ENCODE measurements at places on chromosomes 12 and 14.

- DNase-seq: peak; percentile 65
Observed at GRCh38 chr14:64510825-64511671, 6.5 kb downstream of the ZBTB1 start.

DNA sequence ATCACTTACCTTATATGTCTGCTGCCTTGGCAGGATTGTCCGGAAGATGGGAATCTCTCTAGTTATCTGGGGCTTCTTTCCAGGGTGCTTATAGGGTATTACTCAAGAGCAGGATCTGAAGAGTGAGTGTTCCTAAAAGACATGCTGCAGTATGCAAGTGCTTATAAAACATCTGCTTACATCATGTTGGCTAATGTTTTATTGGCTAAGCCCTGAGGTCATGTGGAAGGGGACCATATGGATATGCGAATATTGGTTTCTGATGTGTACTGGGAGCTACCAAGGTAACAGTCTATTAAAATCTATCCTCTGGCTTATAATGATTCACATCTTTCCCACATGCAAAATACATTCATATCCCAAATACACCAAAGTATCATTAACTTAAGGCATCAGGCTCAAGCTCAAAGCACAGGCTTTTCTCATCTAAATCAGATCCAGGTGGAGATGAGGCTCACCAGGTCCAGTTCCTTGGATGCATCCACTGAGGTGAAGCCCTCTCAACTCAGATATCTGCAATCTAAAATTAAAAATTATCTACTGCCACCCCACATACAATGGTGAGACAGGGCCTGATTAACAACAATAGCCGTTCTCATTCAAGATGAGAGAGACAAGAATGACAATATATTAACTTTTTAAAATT, 29.8 kb downstream of the LRRIQ1 start:
- no peak for DNase-seq

DNA sequence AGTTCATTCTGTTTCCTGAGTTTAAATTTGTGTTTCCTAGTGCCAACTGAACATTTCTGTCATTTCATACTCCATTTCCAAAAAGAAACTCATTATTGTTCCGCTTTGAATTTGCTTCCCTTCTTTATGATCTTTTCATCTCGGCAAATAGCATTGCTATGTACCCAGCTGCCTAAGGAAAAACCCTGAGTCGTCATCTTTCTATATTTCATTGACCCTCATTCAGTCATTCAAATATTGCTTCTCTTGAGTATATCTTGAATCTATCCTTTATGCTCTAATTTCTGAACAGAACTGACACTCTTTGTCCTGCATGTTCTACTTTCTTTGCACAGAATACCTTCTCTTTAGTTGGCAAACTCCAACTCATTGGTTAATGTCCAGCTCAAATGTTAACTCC, 35.9 kb downstream of the ADIPOR2 start:
- no peak for DNase-seq

GRCh38 chr12:27083861-27084394, 1.6 kb upstream of the C12orf71 start:
- peak; percentile 16 for DNase-seq

GRCh38 chr12:17169726-17170471, 563.9 kb upstream of the LMO3 start:
- no peak for DNase-seq

DNA sequence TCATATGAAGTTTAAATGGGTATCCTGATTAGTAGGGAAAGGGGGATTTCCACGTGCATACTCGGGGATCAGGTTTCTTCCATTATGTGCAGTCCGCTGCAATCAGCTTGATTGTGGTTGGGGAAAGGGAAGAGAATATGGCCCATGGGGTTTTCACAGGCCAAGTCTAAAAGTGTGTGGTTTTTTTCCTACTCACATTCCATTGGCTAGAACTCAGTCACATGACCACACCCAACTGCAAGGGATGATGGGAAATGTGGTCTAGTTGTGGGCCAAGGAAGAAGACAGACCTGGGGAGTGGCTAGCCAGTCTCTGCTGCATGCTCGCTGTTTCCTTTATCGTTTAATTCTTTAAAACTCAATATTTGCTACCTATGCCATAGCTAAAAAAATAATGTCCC, 105.1 kb downstream of the PRIMA1 start:
- no peak for DNase-seq

DNA sequence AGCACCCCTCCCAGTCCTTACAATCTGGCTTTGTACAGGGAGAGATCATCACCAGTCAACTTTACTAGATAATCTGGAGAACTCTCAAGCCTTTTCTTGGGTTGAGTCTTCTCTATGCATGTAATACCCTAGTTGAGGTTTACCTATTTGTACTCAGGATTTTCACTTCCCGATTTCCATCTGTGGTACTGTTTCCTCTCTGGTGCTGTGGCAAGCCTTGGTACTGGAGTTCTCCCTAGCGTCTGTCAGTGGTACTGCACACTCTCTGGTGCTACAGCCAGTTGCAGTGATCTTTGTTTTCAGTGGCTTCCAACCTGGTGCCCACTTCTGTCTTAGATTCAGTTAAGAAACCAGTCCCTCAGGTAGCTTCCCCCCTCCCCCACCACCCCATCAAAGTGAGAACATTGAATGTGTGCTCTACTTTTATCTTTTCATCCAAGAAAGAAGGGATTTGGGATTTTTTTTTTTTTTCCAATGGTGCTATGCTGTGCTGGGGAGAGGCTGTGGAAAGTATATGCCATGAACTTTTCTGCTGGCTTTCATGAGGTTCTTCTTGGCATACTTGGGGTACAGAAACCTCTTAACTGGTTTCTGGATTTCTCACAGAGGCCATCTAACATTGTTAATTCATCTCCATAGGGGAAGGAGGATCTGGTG, 69.4 kb upstream of the EVL start:
- peak; percentile 56 for DNase-seq

GRCh38 chr12:14960548-14961465, 594 bp downstream of the ARHGDIB start:
- no peak for DNase-seq

GRCh38 chr12:4435537-4435936, 10.1 kb downstream of the FGF6 start:
- DNase-seq: no peak

DNA sequence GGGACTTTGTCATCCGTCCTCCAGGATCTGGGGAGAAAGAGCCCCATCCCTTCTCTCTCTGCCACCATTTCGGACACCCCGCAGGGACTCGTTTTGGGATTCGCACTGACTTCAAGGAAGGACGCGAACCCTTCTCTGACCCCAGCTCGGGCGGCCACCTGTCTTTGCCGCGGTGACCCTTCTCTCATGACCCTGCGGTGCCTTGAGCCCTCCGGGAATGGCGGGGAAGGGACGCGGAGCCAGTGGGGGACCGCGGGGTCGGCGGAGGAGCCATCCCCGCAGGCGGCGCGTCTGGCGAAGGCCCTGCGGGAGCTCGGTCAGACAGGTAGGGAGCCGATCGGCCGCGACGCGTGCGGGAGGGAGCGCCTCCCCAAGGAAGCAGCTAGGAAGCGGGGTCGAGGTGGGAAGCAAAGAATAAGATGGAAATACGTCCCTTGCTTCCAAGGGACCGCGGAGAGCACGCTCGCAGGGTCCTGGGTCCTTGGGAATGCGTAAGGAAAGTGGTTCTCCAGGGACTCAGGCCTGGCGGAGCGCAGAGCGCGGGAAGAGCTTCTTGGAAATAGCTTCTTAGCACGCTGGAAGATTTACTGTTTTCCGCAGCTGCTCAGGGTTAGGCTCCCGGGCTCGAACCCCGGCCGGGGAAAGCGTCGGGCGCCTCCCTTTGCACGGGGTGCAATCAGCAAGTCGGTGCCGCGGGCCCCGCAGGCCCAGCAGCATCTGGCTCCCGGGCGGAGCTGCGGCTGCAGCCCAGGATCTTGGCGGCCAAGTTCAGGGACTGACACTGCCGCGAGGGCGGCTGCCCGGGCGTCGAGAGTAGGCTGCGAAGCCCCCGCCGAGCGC, 457 bp downstream of the SOCS2 start:
- peak; percentile 14 for DNase-seq

GRCh38 chr12:127664901-127665300, 602.1 kb upstream of the TMEM132C start:
- DNase-seq: no peak

- peak; percentile 55 for DNase-seq
Observed at GRCh38 chr12:46534327-46534840, 161.8 kb upstream of the SLC38A2 start.

DNA sequence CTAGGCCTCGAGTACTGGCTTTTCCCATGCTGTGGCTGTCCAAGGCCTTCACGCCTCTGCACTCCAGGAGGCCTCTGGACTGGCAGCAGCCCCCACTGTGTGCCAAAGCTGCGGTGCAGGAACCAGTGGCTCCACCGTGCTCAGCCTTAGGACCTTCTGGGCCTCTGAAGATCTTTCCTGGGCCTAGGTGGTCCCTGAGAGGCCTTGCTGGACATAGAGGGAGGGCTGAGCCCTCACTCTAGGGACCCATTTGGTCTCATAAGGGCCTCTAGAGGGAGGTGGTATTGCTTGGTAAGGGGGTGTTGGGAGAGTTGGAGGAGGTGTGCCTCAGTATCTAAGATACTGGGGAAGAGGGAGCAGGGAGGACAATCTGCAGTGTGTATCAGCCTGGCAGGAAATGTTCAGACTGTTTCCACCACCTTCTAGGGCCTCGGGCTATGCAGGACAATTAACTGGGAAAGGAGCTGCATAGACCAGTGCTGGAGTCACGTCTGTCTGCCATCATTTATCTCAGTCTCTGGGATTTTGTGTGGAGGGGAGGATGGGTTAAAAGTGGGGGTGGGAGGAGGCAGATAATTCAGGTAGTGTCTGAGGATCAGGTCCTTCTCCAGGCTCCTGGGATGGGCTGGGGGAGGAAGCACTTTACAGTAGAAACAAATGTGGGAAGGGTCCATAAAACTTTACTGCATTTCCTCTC, 2.9 kb downstream of the HOXC5 start:
- no peak for DNase-seq

GRCh38 chr12:88753707-88754106, 173.4 kb upstream of the KITLG start:
- no peak for DNase-seq

GRCh38 chr12:116492703-116493324, 66.4 kb upstream of the MAP1LC3B2 start:
- DNase-seq: no peak

GRCh38 chr12:105294886-105295479, 35.5 kb upstream of the C12orf75 start:
- peak; percentile 14 for DNase-seq

DNA sequence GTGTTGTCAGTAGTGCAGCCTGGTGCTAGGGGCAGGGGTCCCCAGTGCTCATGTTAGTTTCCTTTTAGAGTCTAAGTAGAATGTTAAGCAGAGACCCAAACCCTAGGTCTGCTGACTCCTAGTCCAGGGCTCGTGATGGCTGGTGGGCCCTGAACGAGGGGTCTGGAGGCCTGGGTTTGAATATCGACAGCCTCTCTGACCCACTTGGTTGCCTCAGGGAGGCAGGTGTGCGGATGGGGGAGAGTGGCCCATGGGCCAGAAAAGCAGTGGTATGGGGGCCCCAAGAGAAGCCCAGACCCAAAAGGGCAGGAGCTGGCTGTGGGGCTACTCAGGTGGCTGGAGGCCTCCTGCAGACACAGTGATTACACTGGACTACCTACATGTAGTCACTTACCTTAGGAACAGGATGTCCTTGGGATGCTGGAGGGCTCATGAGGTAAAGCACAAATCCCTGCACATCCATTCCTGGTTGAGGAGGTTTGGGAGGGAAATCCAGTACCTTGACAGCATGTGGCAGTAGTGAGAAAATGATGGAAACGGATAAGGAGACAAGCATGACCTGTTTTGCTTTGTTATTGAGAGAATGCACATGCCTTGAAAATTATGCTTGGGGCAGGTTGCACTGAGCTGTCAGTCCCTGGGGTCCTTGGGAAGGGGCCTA, 1.7 kb upstream of the SLC25A29 start:
- DNase-seq: no peak

GRCh38 chr12:127275416-127275815, 991.6 kb upstream of the TMEM132C start:
- DNase-seq: no peak

DNA sequence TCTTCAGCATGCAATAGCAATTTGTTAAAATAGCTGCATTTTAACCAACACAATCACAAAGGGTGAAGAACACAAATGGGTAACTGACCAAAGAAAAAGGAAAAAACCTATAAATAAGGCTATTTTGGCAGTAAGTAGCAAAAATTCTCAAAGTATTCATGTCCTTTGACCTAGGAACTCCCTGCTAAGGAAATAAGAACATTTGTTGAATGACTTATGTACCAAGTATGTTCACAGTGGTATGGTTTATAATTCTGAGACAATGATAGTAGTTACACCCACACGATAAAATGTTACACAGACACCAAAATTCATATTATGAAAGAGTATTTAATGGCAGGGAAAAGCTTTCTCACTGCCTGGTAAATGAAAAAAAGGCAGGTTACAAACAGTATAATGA, 16.9 kb downstream of the CCDC88C start:
- DNase-seq: no peak

DNA sequence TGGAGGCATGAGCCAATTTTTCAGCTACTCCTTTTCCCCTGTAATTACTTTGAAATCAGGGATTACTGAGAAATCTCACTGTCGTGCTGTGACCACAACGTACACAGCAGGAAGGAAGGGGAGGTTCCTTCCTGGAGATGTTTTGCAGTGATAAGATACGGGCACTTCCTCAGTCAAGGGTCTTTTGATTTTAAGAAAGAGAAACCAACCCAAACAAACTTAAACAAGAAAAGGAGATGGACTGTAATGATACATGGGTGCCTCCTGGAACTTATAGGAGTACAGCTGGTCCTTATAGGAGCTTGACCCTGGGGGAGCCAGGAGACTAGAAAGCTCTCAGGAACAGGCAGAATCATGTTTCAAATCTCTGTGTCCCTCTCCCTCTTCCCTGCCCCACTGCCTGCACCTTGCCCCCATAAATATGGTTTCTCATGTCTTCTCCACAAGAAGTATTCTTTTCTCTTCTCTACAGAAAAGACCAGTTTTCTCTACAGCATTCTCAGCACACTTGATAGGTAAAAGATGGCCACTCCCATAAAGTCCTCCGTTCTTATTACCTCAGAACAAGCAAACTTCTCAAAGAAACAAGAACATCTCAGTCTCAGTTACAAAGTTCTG, 281.1 kb upstream of the AMIGO2 start:
- DNase-seq: no peak

- DNase-seq: no peak
Observed at GRCh38 chr12:122533856-122534255, 6.8 kb downstream of the KNTC1 start.

- DNase-seq: no peak
Observed at GRCh38 chr12:19095331-19095730, 34.2 kb upstream of the PLEKHA5 start.

DNA sequence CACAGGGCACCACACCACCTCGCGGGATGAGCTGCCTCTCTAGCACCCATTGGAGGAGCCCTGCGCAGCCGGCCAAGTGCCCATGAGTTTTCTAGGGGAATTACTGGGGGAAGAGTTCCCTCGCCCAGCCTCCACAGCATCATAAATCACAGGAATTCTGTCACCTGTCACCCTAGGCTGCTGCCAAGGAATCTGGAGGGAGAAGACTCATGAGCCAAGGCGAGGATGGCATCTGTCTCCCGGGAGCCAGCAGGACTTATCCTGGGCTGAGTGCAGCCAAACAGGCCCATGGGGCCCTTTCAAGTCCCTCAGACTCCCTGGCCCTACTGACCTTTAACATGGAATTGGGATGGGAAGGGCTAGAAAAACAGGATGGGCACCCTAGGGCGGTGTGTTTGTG, 7.8 kb upstream of the OTUB2 start:
- DNase-seq: no peak

All from large intestine (tissue), 12 donors.